ENCODE measurements at places on chromosomes 11 and 22.

GRCh38 chr11:65641297-65642013, 3.6 kb downstream of the SIPA1 start:
- no peak for DNase-seq

GRCh38 chr11:2187280-2187707, 15.7 kb upstream of the TH start:
- no peak for DNase-seq

GRCh38 chr11:61645179-61645868, 34.9 kb upstream of the DAGLA start:
- DNase-seq: no peak

- DNase-seq: no peak
Observed at GRCh38 chr22:36772451-36772850, 3.5 kb downstream of the IFT27 start.

Data from NCI-H446 treated with DMSO at 0.1 percent for 48 hours (cell line).